AG08396 (cell line): ENCODE measurements at places on chromosomes 1 and 21.

GRCh38 chr1:21935891-21936365 is 1.2 kb downstream of the HSPG2 start:
- no peak for DNase-seq

DNA sequence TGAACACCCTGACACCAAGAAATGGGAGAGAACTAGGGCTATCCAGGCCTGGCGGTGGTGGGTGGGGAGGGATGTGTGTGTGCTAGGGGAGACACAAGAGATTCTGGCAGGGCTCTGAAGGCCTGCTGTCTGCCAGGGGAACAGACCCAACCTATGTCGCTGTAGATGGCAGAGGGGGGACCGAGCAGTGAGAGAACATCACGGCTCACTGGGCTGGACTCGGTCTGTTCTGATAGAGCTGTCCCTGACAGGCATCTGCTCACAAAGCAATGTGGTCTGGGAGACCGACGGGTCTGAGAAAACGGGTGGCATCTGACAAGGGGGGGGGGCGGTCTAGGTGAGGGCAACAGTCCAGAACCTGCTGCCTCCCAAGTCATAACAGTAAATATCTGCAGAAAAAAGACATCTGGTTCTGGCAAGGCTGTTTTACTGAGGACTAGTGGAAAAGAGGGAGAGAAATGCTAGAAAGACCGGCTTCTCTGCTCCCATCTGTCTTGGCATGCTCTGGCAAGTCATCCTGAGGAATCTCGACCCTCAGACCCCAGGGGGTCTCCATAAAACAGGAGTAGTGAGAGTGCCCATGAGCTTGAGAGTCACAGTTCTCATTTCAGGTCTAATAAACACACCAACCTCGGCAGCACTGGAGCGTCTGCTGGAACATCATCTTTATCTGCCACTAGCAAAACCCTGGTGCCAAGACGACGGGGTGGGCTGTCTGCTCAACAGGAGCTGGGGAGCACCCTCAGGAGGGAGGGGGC is 36.5 kb downstream of the SLC66A1 start:
- DNase-seq, result no peak

DNA sequence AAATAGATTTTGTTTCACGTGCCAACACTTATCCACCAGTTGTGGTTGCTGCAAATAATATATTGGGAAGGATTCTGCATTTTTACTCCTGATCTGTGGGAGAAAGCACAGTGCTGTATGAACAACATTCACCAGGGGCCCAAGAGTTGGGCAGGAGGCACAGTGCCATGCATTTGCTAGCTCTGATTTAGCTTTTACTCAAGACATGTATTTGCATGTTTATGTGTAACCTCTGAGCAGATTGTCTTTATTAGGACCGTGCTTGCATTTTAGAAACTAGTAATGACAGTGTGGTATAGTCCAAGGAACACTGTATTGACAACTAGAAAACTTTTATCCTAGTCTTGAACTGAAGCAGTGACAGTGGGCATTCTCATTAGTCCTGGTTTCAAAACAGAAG is 133.9 kb upstream of the B3GALT2 start:
- no peak for DNase-seq

- DNase-seq, result no peak
These were observed 72.7 kb downstream of the SYCP1 start for GRCh38 chr1:114927401-114927800.

DNA sequence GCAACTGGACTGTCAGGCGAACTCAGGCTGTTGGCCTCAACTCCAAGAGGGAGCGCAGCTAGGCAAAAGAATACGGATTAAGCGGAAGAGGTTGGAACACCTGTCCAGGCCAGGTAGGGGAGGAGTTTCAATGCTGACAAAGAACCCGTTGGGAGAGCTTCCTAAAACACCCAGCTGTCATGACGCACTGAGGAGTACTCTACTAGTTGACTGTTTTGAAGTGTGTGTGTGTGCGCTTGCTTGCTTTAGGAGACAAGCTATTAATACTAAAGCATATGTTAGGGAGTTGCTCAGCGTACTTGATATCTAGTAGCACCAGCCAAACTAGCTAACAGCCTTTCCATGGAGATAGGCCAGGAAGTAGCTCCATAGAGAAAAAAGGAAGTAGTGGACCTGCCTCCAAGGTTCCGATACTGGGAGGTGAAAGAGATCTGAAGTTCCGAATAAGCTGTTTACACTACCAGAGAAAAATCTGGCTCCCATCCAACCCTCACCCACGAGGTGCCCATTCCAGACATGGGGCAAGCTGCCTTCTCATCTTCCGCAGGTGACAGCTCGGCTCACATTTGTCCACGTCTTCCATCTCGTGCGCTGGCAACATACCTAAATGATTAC is 974 bp upstream of the FNBP1L start:
- peak; percentile 9 for DNase-seq

- no peak for DNase-seq
These were observed 94.7 kb downstream of the PLPP3 start for GRCh38 chr1:56484695-56485094.

DNA sequence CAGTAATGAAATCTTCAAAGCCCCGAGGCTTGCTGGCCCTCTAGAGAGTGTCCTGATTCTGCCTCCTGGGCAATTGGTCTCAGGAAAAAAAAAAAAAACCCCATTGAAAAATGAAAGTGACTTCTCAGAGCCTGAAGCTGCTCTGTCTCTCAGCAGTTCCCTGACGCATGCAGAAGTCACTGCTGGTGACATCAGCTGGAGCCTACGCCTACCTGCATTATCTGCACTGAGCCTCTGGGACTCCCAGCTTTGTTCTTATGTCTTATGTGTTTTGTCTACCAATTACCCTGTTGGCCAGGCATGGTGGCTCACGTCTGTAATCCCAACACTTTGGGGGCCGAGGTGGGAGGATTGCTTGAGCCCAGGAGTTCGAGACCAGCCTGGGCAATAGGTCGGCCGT is 10.1 kb upstream of the SLC25A33 start:
- DNase-seq, result no peak

- peak; percentile 24 for DNase-seq
These were observed 97.9 kb upstream of the RAB3GAP2 start for GRCh38 chr1:220370041-220370700.

- DNase-seq, result no peak
These were observed 197.3 kb downstream of the RYR2 start for GRCh38 chr1:237239248-237239647.
